Small intestine (tissue), 16 donors: ENCODE measurements at places on chromosomes 16 and 17. TPM values are rescaled to one million over a fixed set of nuclear protein-coding genes. Genes with fewer than 3 reads are reported as not detected.

DNA sequence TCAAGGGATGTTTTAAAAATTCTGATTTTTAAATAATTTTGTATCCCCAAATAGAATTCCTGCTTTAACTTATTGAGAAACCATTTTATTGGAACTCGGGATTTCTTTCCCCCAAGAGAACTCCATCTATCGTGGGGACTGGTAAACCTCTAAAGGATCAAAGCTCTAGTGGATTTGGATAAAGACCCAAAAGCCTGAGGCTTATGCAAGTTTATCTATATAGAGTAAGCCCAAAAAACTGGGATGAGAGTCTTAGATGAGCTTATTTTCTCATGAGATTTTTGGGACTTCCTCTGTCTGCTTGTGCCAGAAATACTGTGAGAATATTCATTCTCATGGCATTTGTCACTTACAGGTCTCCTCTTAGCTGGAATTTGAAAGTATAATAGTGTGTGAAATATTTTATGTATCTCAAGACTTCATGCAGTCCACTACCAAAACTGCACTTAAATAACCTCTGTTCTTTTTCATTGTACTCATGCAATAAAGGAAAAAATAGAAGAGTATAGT is 333.1 kb downstream of the BCAS3 start:
- no peak for DNase-seq
- H3K36me3 ChIP-seq = no peaks in the 10 kb centered on the region
- H3K27me3 ChIP-seq = no peaks in the 10 kb centered on the region
- no peak overlapping the region for H3K4me3 ChIP-seq

GRCh38 chr17:44608727-44609435 is 47.4 kb upstream of the MEIOC start:
- H3K27me3 ChIP-seq = peaks cover 2% of the 10 kb centered on the region
- no peak overlapping the region for H3K27ac ChIP-seq
- H3K4me3 ChIP-seq = no peak overlapping the region
- H3K4me1 ChIP-seq = peaks cover 9% of the 10 kb centered on the region
- DNase-seq = no peak
- no peaks in the 10 kb centered on the region for H3K36me3 ChIP-seq

- H3K4me3 ChIP-seq = peak overlapping the region; percentile 6
- H3K36me3 ChIP-seq = no peaks in the 10 kb centered on the region
- H3K27ac ChIP-seq = peak overlapping the region; percentile 50
- no peak for DNase-seq
- no peaks in the 10 kb centered on the region for H3K27me3 ChIP-seq
Observed at GRCh38 chr17:64388961-64389565, 1.6 kb downstream of the PECAM1 start.

- H3K36me3 ChIP-seq = no peaks in the 10 kb centered on the region
- DNase-seq = peak; percentile 46
- no peaks in the 10 kb centered on the region for H3K27me3 ChIP-seq
- no peak overlapping the region for H3K4me3 ChIP-seq
- no peak overlapping the region for H3K27ac ChIP-seq
Observed at GRCh38 chr17:59361916-59362810, 30.7 kb downstream of the YPEL2 start.

GRCh38 chr17:13961265-13961664 is 108.0 kb upstream of the COX10 start:
- H3K27me3 ChIP-seq = no peaks in the 10 kb centered on the region
- no peaks in the 10 kb centered on the region for H3K4me1 ChIP-seq
- no peak for DNase-seq

DNA sequence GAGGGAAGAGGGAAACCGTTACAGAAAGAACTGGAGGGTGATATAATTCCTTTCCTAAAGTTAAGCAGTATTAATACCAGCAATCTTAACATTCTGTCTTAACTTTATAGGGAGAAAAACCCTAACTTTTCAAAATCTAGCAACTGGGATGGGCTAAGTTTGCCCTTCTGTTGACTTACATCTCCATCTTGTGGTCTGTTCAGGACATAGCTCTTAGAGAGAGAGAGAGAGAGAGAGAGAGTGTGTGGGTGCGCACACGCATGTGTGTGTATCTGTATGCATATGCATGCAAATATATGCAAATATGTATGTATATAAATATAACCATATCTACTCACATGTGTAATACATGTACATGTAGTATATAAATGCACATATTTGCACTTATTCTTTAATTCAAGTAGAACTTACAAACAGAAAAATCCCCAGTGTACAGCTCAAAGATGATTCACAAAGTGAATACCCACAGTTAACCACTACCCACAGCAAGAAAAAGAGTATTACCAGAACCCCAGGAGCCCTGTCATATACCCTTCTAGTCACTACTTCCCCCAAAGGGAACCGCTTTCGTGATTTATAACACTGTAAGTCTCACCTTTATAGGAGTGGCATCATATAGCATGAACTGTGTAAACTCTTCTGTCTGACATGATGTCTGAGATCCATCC is 46.5 kb downstream of the STX8 start:
- no peak overlapping the region for H3K4me3 ChIP-seq
- DNase-seq = no peak
- no peaks in the 10 kb centered on the region for H3K36me3 ChIP-seq
- no peaks in the 10 kb centered on the region for H3K4me1 ChIP-seq
- H3K27ac ChIP-seq = no peak overlapping the region

- DNase-seq = no peak
- H3K27me3 ChIP-seq = no peaks in the 10 kb centered on the region
- no peaks in the 10 kb centered on the region for H3K4me1 ChIP-seq
- no peak overlapping the region for H3K4me3 ChIP-seq
- H3K36me3 ChIP-seq = no peaks in the 10 kb centered on the region
Observed at GRCh38 chr17:78027121-78027520, 68.6 kb downstream of the TNRC6C start.

GRCh38 chr17:44122816-44123355 is 555 bp downstream of the HDAC5 start:
- H3K4me1 ChIP-seq = no peaks in the 10 kb centered on the region
- no peaks in the 10 kb centered on the region for H3K36me3 ChIP-seq
- no peak for DNase-seq
- peak overlapping the region; percentile 86 for H3K27ac ChIP-seq

DNA sequence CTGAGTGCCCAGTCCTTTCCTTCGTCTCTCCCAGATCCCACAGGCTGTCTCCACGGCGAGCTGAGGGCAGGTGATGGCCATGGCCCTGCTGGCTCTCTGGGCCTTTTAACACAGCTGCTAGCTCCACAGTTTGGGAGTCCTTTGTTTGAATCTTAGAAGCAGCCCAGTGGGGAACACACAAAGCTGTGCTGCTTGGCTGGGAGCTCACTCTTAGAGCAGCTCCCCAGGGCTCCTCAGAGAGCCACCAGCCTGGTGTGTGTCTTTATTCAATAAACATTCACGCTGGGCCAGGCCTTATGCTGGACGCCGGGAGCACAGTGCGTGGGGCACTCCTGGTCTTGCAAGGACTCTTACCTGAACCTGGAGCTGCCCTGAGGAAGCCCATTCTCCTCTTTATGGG is 29.7 kb downstream of the WNT3 start:
- H3K27ac ChIP-seq = no peak overlapping the region
- no peak overlapping the region for H3K4me3 ChIP-seq
- H3K4me1 ChIP-seq = no peaks in the 10 kb centered on the region
- DNase-seq = no peak
- H3K36me3 ChIP-seq = no peaks in the 10 kb centered on the region

DNA sequence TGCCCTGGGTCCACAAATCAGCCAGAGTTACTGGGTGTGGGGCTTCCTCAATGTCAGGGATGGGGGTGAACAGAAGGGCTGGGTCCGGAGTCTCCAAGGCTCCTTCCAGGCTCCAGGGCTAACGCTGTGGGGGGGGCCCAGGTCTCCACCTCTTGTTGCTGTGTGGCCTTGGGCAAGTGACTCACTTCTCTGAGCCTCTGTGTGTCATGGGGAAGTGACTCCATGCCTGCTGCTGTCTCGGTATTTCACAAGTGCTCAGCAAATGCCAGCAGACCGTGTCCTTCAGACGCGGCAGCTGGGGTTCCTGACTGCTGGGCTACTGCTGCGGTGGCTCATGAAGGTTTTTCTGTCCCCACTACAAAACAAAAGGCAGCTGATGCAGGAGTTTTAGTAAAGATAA is 26.6 kb downstream of the JPH3 start:
- no peak overlapping the region for H3K27ac ChIP-seq
- H3K27me3 ChIP-seq = no peaks in the 10 kb centered on the region
- H3K36me3 ChIP-seq = no peaks in the 10 kb centered on the region

DNA sequence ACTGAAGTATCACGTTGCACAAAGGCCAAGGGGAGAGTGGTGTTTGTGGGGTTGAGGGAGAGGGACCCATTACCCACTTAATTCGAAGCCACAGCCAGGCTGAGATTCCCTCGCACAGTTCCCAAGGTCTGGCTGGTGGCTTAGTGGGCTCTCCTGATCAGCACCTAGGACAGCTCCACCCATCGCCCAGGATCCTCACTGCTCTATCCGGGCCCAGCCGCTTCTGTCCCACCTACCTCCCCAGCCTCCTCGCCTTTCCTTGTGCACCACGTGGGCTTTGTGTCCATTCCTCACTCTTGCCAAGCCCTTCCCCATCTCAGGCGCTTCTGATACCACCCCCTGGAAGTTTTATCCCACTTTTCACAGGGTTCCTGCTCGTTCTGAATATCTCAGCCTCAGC is 163.5 kb downstream of the CCT6B start:
- no peaks in the 10 kb centered on the region for H3K4me1 ChIP-seq
- H3K4me3 ChIP-seq = no peak overlapping the region
- no peak overlapping the region for H3K27ac ChIP-seq

GRCh38 chr17:63138713-63139112 is 172.7 kb downstream of the TANC2 start:
- H3K27ac ChIP-seq = no peak overlapping the region
- no peaks in the 10 kb centered on the region for H3K27me3 ChIP-seq
- no peaks in the 10 kb centered on the region for H3K36me3 ChIP-seq
- no peak for DNase-seq
- no peaks in the 10 kb centered on the region for H3K4me1 ChIP-seq

DNA sequence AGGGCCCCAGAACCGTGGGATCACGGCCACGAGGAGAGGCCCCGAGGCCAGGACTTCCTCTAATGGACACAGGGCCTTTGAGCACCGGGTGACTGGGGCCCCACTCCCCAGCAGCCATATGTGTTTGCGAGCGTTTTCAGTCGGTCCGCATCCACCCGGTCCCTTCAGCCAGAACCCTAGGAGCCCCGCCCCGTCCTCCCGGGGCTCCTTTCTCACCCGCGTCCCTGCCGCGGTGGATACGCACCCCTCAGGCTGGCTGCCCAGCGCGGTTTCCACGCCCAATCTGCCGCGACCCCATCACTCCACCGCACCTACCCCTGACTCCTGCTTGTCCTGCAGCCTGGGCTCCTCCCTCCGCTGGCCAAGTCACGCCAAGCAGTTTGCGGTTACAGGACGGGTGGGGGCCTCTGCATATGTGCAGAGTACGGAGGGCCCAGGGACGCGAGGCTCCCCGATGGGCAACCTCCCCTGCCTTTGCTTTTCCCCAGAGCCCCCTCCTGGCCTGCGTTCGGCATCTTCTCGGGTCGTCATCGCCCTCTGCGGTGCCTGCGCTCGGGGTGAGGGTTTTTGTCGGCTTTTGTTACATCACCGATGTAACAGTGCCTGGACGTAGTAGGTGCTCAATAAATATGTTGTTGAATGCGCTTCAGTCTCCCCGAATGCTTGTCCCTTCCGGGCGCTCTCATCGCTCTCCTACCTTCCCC is 1.0 kb upstream of the TTYH2 start:
- H3K27me3 ChIP-seq = no peaks in the 10 kb centered on the region
- peaks cover 4% of the 10 kb centered on the region for H3K4me1 ChIP-seq
- no peak overlapping the region for H3K4me3 ChIP-seq
- peaks cover 7% of the 10 kb centered on the region for H3K36me3 ChIP-seq

DNA sequence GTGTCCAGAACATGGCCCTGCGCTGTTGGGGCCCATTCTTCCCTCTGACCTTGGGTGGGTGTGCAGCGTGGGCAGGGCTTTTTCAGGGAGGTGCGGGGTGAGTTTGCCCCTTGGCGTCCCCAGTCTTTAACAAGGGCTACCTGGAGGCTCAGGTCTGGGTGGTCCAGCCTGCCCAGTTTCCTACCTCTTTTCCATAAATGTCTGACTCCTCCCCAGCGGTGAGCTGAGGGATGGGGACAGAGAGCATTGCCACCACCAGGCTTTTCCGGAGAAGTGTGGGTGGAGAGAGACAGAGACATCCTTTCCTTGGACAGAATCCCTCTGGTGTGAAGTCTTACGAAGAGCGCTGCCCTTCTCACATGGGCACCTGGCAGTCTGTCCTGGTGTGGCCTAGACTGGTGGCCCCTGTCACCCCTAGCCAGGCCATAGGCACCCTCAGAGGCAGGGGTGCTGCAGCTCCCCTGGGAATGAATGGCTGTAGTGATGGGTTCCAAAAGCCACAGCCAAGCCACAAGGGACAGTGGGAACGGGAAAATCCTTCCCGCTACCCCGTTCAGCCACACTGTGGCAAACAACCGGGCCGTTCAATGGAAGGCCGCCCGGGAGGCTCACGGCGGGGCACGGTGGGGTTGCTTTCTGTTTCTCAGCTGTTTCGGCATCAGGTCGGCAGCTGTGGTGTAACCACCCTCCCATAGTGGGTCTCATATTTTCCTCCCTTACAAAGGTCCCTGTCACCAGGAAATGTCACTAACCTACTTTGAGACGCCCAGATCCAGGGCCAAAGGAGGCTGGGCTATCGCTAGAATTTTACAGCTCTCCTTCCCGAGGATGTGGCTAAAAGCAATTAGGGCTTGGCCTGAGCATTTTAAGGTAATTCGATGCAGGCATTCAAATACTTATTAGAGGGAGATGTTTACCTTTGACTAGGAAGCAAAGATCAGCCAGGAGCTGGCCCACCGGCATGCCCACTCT is 61.9 kb upstream of the GSE1 start:
- no peak overlapping the region for H3K4me3 ChIP-seq
- peak; percentile 54 for DNase-seq
- H3K27ac ChIP-seq = no peak overlapping the region
- H3K27me3 ChIP-seq = no peaks in the 10 kb centered on the region

DNA sequence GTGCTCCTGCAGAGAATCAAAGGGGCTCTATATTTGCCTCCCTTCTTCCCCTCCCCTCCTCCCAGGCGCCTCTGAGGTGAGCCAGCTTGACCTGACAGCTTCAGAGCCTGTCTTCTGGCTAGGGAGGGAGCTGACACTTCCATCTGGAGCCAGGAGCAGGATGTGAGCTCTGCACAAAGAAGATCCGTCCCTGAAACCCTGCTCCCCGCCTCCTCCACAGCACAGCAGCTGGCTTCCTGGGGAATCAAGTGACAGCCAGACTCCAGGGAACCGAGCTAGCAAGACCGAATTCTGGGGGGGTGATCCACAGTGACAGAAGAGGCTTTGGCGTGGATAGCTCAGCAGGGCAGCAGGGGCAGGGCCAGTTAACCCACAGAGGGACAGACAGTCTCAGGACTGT is 37.2 kb downstream of the CCDC182 start:
- H3K27me3 ChIP-seq = no peaks in the 10 kb centered on the region
- H3K27ac ChIP-seq = no peak overlapping the region
- no peaks in the 10 kb centered on the region for H3K4me1 ChIP-seq
- no peak overlapping the region for H3K4me3 ChIP-seq
- no peak for DNase-seq

The GLIS2 gene
- 1.1 TPM for polyA plus RNA-seq

The SLC47A2 gene
- 1.1 TPM for polyA plus RNA-seq

The TEX19 gene
- 0.07 TPM for polyA plus RNA-seq

The CTRB1 gene
- 0.04 TPM for polyA plus RNA-seq

The HSD17B1 gene
- 2.4 TPM for polyA plus RNA-seq

The GPRC5C gene
- polyA plus RNA-seq = 44.7 TPM

The C16orf54 gene
- 2.2 TPM for polyA plus RNA-seq
